T1000 (cell line): ENCODE measurements at places on chromosomes 3 and 15.
A peak's percentile ranks its signal among the peaks of the same experiment; 100 is the strongest.

GRCh38 chr3:103112273-103112672 lies 677.5 kb downstream of the ZPLD1 start:
- DNase-seq: no peak

DNA sequence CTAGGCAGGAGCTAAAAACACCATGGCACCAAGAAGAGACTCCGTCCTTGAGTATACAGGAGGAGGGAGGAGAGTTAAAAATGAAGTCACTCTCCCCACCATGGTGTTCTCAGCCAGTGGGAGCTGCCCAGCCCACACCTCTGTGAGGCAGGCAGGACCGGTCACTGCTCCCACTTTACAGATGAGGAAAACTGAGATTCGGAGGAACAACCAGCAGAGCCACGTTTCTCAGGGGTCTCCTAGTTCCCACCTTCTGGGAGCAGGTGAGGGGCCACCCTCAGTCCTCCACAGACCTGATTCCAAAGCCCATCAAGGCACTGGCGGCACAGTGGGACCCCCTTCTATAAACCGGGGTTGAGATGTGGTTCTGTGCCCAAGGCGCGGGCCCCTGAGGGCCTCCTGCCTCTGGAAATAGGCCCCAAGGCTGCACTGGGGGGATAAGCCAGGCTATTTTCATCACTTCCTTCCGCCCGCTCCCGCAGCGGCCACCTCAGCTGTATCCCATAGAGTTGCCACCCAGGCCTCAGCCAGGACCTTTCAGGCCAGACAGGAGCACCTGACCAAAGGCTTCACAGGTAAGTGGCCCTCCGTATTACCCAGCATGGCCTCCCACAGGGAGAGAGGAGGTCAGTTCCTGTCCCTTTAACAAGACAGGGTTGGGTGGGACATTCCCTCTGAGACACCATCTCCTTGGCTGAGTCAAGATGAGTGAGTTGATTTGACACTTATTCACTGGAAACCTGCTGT lies at the start of gene GP9:
Gene GP9 (plus strand): TSS at position 504 of the 747 bp plus-strand sequence. CDS start 961 bp downstream, outside the sequence.
- DNase-seq: no peak

DNA sequence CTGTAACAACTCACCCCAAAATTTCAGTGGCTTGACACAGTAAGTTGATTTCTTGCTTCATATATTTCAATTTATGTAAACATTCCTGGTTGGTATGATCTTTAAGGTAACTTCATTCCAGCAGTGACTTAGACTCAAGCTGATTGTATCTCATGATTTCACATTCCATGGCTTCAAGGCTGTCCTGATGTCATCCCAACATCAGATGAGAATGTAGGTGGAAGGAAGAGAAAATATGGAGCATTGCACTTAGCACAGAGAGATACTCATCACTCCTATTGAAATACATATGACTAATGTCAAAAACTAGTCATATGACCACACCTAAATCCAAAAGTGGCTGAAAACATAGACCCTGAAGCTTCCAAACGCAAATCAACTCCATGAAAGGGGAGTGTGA lies 793.8 kb downstream of the TBL1XR1 start:
- DNase-seq: no peak

DNA sequence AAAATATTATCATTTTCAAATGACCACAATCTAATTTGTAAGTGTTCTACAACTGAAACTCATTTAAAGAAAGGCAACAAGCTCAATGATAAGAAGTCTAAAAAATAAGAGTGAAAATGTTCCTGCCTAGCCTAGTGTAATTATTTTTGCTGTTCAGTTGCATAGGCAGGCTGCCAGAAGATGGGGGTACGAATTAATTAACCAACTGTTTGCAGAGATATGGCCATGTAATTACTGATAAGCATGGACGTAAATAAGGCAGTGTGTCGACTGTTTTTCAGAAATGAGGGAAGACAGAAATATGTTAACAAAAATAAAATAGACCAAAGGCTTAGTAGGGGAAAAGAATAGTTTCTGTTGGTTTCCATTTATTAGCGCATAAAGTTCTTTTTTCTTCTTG lies 24.7 kb upstream of the SCAANT1 start:
- no peak for DNase-seq

DNA sequence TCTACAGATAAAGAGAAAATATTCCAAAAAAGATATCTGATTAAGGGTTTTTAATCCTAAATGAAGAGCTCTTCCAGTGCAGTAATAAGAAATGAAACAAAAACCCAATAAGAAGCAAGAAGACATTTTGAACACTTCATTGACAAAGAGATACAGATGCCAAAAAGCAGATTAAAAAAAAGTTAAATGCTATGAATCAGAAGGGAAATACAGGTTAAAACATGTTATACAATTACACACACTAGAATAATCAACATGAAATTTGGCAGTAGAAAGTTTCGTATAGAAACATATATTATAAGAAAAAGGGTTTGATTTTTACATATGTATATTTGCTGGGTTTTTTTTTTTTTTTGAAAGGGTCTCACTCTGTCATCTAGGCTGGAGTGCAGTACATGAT lies 135.0 kb downstream of the ROBO1 start:
- no peak for DNase-seq

GRCh38 chr3:142046320-142047020 lies 102.9 kb downstream of the TFDP2 start:
- DNase-seq: no peak

DNA sequence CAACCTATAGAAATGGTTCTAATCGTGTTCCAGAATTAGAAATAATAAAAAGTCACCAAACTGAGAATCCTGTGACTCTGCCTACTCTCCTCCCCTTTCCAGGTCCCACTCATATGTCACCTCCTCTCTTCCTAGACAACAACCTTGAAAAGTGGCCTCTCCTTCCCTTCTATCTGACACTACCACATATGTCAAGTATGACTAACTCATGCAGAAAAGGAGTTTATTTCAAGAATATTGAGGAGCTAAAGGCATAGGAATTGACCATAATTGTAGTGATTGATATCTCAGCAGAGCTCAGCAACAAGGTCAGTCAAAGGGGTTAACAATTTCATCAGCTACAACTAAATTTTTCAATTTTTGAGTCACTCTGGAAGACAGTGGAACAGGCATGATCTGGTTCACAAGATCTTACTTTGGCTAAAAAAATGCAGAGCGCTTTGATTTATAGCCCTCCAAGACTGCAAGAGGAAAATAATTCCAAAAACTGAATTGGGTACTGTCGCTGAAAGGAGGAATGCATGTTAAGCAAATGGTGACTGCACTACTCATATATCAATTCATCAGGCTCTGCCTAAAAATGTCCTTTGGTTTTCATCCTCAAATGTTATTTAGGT lies 160.6 kb upstream of the ARHGEF26 start:
- DNase-seq: no peak

GRCh38 chr3:128497305-128498126 lies 4.5 kb upstream of the GATA2 start:
- peak; percentile 57 for DNase-seq

- DNase-seq: no peak
These were observed 74.0 kb downstream of the CHSY1 start for GRCh38 chr15:101177866-101178265.

GRCh38 chr3:29441422-29441821 lies 160.6 kb downstream of the RBMS3 start:
- DNase-seq: no peak

DNA sequence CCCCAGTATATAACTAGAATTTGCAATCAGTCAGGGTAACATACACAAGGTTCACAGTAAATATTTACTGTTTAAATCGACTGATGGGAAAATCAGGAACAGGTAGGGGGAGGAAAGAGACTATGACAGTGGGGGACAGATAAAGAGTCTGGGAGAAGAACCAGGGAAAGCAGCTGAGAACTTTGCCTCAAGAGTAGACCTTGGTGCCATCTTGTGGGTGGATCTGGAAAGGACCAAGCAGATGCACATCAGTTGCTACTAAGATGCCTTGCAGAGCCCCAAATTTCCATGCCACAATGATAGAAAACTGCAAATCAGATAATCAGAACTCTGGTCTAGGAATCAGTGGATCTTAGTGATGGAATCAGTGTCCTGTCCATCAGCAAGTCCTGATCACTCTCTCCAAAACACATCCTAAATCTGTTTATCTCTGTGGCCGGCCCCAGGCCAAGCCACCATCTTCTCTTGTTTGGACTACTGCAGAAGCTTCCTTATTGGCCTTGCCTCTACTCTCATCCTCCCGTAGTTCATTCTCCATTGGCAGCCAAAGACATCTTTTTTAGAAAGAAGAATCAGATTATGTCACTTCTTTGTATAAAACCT lies 62.7 kb downstream of the PDE8A start:
- no peak for DNase-seq

DNA sequence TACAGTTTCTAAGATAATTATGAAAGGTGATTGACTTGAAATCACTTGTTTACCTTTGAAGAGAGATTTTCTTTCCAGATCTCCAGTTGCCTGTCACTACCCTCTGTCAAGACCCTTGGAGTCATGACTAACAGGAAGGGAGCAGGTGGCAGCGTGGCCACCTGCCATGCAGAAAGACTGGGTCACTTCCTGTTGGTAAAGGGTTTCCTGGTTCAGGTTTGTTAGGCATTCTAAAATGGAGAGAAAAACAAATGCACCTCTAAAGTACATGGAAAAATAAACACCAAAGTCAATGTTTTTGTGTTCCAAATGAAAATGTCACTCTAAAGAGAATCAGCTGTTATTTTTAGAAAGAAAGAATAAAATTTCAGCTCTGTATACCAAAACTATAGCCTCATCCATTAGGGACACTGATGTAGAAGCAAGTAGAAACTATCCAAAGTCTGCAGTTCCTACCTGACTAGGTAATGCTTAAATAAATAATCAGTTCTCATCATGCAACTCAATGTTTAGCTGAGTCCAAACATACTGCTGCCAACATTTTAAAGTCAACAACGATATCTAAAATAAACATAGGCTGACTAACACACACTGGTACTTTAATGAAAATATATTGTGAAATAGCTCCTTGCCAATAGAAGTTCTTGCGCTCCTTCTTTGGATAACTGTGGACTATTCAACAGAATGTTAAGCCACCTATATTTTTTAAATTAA lies 23.9 kb upstream of the TM4SF1 start:
- DNase-seq: no peak

DNA sequence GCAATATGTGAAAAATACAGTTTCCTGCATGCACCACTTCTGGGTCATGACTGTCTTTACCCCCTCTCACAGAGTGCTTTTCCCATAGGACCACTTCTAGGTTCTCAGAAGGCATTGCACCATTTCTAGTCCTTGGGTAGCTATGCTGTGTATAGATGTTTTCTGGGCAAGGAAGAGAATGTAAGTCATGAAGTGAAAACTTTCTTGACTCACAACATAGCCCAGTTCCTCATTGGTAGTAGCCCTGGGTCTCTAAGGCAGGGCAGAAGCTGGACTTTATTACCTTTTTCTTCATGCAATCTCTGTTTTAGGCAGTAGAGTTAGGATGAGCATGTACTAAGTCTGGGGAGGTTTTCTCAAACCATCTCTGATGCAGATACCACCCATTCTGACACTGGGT lies 203.1 kb downstream of the EPHB1 start:
- no peak for DNase-seq

DNA sequence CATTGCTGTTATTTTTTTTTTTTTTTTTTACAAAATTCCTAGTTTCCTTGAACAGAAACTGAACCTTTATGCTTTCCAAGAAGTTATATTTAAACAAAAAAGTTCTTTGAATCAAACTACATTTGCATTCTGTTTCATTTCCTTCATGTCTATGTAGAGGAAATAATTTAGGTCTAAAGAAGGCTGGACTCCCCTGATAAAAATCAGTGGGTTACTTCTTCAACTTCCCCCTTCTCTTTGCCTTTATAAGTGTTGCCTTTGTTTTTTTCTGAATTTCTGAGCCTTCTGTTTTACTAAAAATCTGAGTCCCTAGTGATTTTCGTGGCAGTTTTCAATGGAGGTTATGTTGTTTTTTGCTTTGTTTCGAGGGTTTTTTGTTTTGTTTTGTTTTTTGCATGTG lies 152.8 kb downstream of the CHDH start:
- no peak for DNase-seq

- no peak for DNase-seq
These were observed 57.1 kb upstream of the GK5 start for GRCh38 chr3:142282503-142282902.

DNA sequence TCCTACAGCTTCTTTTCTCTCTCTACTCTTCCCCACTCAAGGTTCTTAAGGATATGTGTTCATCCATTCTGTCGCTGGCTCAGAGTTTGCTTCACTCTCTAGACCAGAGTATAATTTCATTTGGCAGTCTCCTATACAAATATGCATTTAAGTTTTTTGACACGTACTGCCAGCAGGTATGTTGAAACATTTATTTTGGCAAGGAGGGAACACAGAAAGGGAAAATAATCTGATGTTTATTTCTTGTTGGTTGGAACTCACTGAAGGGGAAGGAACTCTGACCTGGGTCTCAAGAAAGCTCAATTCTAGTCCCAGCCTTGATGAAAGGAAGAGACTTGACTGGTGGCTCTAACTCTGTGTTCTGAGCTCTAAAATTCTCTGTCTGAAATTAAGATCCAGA lies 21.6 kb downstream of the FANCD2 start:
- DNase-seq: no peak

DNA sequence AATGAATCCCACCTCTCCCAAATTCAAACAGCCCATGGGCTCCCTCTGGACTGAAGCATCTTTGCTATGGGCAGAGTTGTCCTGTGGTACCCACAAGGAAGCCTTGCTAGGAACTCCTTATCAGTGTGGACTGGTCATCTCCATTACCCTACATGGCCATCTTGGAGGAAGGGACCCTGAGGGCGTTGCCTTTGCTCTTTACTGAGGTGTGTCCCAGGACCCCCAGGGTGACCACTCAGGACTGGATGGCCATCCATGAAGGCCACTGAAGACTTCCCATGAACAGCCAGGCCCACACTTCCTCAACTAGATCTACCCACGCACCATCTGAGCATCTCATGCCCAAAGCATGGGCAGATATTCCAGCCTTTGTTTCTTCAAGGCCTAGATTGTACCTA lies 20.0 kb downstream of the RTP3 start:
- no peak for DNase-seq

GRCh38 chr15:84702961-84703482 lies 12.9 kb downstream of the SEC11A start:
- no peak for DNase-seq

DNA sequence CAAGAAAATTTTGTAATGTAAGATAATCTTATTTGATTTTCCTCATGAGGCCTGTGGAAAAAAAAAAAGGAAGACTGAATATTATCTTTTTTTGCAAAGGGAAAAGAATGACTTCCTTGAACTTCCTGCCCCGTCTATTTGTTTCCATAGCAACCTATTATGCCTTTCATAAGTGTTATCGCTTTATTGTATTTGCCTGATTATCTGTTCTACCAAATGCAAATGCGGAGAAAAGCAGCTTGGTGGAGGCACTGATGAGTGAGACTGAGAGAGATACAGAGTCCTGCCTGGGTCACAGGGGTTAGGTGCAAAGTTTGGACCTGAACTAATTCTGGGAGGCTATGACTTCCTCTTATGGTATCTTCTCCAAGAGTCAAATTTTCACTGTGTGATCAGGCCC lies 334.0 kb upstream of the KCNMB2 start:
- DNase-seq: no peak

GRCh38 chr15:82647835-82648256 lies 683 bp upstream of the CPEB1 start:
- no peak for DNase-seq

GRCh38 chr3:124530916-124531315 lies 199.3 kb upstream of the UMPS start:
- no peak for DNase-seq

- no peak for DNase-seq
These were observed 32.9 kb downstream of the PSTPIP1 start for GRCh38 chr15:77027697-77028450.

GRCh38 chr15:42373274-42373673 lies 14.0 kb downstream of the CAPN3 start:
- DNase-seq: no peak

GRCh38 chr3:137165117-137165806 lies 207.5 kb downstream of the IL20RB start:
- peak; percentile 0 for DNase-seq
